Peyer's patch (tissue), 4 donors: ENCODE measurements at places on chromosomes 6 and 20. TPM values are rescaled to one million over a fixed set of nuclear protein-coding genes. Genes with fewer than 3 reads are reported as not detected.

The RNF39 gene
- total RNA-seq = 0.80 TPM

- peaks cover 51% of the 10 kb centered on the region for H3K36me3 ChIP-seq
- H3K4me1 ChIP-seq = no peaks in the 10 kb centered on the region
- no peak for DNase-seq
Observed at GRCh38 chr6:89775150-89775549, 44.4 kb downstream of the MDN1 start.

The TBC1D32 gene
- 25.3 TPM for total RNA-seq

DNA sequence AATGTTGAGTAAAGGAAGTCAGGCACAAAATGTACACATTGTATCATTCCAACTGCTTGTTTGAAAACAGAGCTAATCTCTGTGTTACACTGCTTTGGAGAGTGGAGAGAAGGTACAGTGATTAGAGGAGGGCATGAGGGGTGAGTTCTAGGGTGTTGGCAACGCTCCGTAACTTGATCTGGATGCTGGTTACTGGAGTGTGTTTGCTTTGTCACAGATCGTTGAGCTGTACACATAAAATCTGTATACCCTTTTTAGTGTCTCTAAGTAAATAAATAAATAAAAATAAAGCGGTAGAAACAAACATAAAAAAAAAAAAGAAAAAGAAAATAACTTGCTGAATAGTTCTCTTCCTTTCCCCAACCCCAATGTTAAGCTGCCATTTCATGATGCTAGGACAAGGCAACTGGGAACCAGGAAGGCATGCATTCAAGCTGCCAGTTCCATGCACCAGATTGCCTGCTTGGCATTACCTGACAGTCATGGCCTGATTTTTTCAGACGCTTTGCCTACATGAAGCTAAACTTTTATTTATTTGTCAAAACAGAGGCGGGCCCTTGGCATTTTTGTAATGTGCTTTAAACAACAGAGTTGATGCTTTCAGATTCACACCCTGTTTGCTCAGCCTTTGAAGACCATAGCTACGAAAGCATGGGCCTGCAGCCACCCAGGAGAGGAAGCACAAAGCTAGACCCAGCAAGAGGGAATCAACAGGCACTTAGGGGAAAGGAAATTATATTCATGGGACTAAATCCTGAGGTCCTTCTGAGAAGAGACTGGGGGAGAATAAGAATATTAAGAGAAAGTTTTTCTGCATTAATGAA, 21.2 kb downstream of the TNFRSF21 start:
- no peaks in the 10 kb centered on the region for H3K4me1 ChIP-seq
- no peak overlapping the region for H3K27ac ChIP-seq
- no peak for DNase-seq
- peaks cover 29% of the 10 kb centered on the region for H3K36me3 ChIP-seq
- no peaks in the 10 kb centered on the region for H3K27me3 ChIP-seq
